ENCODE measurements at places on chromosomes 16 and 17.

DNA sequence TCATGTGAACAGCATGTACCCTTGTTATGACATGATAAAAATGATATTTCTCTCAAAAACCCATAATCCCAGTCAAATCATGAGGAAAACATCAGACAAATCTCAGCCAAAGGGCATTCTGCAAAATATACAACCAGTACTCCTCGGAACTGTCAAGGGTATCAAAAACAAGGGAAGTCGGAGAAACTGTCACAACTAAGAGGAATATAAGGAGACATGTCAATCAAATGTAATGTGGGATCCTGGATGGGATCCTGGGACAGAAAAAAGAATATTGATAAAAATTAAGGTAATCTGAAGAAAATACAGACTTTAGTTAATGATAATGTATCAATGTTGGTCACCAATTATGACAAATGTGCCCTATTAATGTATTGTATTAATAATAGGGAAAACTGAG, 15.6 kb upstream of the CDYL2 start:
- no peak for DNase-seq

- DNase-seq = no peak
Measured at GRCh38 chr16:69404275-69404805, 18.5 kb upstream of the TERF2 start.

- no peak for DNase-seq
Measured at GRCh38 chr17:76137001-76137350, 4.1 kb downstream of the FOXJ1 start.

GRCh38 chr16:85449885-85450245, 163.3 kb upstream of the GSE1 start:
- no peak for DNase-seq

- DNase-seq = no peak
Measured at GRCh38 chr16:57588831-57589230, 39.6 kb upstream of the ADGRG1 start.

- no peak for DNase-seq
Measured at GRCh38 chr16:72743011-72743761, 304.7 kb downstream of the ZFHX3 start.

- DNase-seq = no peak
Measured at GRCh38 chr17:71926746-71927398, 193.9 kb upstream of the SOX9 start.

DNA sequence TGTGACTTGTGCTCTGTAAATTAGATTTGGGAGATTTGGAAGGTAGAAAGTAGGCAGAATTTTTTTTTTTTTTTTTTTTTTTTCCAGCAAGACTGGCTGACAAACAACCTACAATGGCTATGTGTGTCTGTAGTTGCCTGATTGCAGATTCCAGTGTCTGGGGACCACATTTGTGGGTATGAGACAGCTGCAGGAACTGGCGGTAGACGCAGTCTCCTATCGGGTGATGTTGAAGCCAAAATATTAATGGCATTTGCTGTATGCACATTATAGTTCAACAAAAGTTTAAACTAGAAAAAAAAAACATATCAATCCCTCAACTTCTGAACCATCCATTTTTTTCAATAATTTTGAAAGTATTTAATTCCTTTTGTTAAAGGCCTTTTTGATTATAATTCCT, 665.2 kb downstream of the TOX3 start:
- DNase-seq = no peak

DNA sequence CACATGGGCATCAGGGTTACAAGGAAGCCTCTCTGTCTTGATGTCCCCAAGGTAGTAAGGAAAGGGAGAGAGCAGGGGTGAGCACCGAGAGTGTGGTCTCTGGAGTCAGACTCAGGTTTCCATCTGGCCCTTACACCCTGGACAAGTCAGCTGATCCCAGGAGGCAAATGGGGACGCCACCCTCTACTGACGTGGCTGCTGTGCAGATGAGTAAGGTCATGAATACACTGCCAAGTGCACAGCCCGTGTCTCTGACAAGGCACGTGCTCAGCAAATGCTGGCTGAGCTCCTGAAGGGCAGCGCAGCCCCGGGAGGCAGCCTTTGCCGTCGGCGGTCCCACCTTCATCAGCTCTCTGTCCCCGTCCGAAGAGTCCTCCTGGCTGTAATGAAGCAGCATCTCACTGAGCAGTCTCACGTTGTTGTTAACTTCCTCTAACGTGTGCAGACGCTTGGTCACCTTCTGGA, 19.4 kb downstream of the GGA3 start:
- no peak for DNase-seq

All from amniotic stem cell (primary cell).